ENCODE measurements at places on chromosomes 13 and 19. TPM values are rescaled to one million over a fixed set of nuclear protein-coding genes. Genes with fewer than 3 reads are reported as not detected.

DNA sequence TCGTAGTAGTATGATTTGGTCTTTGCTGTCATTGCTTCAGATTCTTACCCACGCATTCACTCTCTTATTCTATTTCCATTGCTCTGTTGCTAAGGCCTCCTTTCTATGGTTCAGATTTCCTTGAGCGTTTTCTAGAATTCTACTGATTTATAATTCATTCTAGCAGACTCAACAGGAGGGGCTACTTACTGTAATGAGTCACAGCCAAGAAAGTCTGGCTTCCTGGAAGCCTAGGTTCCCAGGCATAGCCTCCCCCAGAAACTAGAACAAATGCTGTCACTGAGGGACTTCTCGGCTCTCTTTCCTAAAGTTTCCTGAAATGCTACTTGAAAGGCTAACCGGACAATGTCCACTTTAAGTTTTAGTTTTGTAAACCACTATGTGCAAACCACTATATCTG lies 47.7 kb upstream of the SPATA13 start:
- no peak for DNase-seq

- no peak for DNase-seq
Observed at GRCh38 chr13:80591976-80592740, 251.2 kb upstream of the SPRY2 start.

DNA sequence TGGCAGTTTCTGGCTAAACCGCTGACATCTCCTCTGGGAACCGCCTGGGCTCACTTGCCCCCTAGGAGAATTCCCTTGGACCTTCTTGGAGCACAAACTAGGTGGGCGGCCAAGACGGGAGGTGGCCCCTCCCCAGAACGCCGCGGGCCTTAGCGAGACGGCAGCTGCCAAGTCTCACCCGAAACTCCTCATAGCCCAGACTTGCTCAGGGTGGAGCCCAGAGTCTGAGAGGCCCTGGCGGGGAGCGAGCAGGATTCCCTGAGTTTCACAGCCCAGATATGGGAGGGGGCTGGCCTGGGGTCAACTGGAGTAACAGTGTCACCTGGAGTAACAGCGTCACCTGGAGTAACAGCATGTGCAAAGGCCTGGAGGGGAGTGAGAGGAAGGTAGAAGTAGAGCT lies 10.1 kb downstream of the TINCR start:
- no peak for DNase-seq

DNA sequence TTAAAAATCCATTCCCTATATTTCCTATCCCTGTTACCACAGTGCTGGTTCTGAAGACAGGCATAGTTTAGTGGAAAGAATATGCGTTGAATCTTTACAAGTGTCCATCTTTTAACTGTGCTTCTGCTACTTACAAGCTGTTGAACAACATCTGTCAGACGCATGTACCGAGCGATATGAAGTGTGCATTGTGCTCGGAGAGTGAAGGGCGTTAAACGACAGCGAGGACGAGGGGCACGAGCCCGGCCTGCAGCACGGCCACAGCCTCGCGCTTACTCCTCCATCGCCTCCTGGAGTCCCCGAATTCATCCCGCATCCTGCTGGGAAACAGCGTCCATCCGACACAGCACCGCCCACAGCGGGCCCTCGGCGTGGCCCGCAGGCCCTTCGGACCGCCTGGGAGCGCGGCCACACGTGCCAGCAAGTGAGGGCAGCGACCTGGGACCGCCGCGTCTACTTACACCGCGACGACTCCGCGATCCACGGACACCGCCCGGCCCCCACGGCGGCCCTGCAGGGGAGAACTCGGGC lies 514 bp downstream of the PCID2 start:
- no peak for DNase-seq

GRCh38 chr19:46736531-46737297 lies 9.1 kb upstream of the FKRP start:
- DNase-seq, result no peak

DNA sequence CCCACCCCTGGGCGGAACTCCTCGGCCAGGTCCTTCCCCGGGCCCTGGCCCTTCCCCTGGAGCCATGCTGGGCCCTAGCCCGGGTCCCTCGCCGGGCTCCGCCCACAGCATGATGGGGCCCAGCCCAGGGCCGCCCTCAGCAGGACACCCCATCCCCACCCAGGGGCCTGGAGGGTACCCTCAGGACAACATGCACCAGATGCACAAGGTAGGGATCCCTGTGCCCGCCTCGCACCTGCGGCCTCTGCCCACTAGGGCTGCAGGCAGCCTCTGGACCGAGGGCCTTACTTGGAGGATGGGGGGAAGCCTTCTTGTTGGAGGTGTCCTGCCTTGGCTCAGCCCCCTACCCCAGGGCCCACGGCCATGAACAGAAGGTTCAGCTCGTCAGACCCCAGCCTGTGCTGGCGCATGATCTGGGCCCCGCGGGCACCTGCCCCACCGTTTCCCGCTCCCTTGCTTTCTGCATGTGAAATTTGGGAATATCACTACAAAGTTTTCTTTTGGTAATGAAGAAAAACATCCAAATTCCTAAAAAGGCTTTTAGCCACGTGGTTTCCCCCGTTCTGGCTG lies 23.4 kb downstream of the SMARCA4 start:
- no peak for DNase-seq

DNA sequence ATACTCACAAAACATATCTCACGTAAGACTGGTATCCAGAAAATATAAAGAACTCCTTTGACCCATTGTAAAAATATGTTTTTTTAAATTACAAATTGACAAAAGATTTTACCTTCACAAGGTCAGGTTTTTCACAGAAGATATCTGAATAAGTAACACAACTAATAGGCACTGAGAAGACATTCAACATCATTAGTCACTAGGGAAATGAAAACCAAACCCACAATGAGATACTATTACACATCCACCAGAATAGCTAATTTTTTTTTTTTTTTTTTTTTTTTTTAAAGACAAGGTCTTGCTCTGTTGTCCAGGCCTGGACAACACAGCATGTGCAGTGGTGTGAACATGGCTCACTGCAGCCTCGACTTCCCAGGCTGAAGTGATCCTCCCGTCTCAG lies 157.5 kb downstream of the MIPEP start:
- DNase-seq, result no peak

TSPAN16 gene
- not detected for total RNA-seq

SULT2A1 gene
- not detected for total RNA-seq

FCHO1 gene
- total RNA-seq, result 66.5 TPM

LATS2 gene
- 29.0 TPM for total RNA-seq

HDGFL2 gene
- 43.6 TPM for total RNA-seq

IFNL1 gene
- 1.4 TPM for total RNA-seq

PROZ gene
- total RNA-seq, result not detected
